ENCODE measurements at places on chromosomes 1 and 21. TPM values are rescaled to one million over a fixed set of nuclear protein-coding genes. Genes with fewer than 3 reads are reported as not detected.

The AGMAT gene
- 2.2 TPM for total RNA-seq

GRCh38 chr1:184433956-184434502, 47.2 kb downstream of the C1orf21 start:
- no peak overlapping the region for H3K4me3 ChIP-seq
- no peaks in the 10 kb centered on the region for H3K4me1 ChIP-seq
- H3K27me3 ChIP-seq, result no peaks in the 10 kb centered on the region

The SMCP gene
- total RNA-seq, result not detected

The SPRR2F gene
- not detected for total RNA-seq

GRCh38 chr1:117826540-117827078, 102.8 kb downstream of the GDAP2 start:
- peak overlapping the region; percentile 90 for H3K27ac ChIP-seq
- no peaks in the 10 kb centered on the region for H3K27me3 ChIP-seq
- no peaks in the 10 kb centered on the region for H3K36me3 ChIP-seq
- H3K4me1 ChIP-seq, result peaks cover 49% of the 10 kb centered on the region
- DNase-seq, result no peak

DNA sequence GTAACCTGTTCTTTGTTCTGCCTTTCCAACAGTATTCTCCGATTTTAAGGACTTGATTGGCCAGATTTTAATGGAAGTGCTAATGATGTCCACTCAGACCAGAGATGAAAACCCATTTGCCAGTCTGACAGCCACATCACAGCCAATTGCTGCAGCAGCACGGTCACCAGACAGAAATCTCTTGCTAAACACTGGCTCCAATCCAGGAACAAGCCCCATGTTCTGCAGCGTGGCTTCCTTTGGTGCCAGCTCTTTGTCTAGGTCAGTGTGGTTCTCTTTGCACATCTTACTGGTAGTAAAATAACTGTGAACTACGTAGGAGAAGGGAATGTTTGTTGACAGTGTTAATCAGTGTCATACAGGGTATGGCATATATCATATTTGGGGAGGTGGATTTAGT, 72.7 kb downstream of the UBE4B start:
- peaks cover 18% of the 10 kb centered on the region for H3K4me1 ChIP-seq
- no peak for DNase-seq
- peaks cover 38% of the 10 kb centered on the region for H3K36me3 ChIP-seq
- no peak overlapping the region for H3K27ac ChIP-seq
- no peaks in the 10 kb centered on the region for H3K27me3 ChIP-seq
- no peak overlapping the region for H3K4me3 ChIP-seq

The RRP15 gene
- 5.9 TPM for total RNA-seq

The TEKT2 gene
- 0.29 TPM for total RNA-seq

GRCh38 chr21:45998276-45998701, 16.7 kb downstream of the COL6A1 start:
- peaks cover 3% of the 10 kb centered on the region for H3K4me1 ChIP-seq
- peaks cover 96% of the 10 kb centered on the region for H3K36me3 ChIP-seq
- H3K4me3 ChIP-seq, result no peak overlapping the region
- H3K27ac ChIP-seq, result peak overlapping the region; percentile 45
- no peaks in the 10 kb centered on the region for H3K27me3 ChIP-seq
- DNase-seq, result peak; percentile 64

DNA sequence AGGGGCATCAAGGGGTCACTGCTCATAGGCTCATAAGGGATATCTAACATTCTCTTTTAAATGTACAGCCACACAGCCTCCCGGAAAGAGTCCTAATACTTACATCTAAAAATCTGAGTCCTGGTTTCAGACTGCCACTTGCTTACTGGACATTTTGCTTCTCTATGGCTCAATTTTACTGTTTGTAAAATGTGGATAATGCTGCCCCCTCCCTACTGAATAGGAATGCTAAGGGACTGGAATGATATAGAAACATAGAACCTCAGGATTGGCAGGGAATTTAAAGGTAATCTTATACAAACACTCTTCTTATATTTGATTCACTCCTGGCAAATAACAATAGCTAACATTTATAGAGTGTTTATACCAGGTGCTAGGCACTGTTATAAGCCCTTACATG, 910 bp upstream of the TNR start:
- DNase-seq, result no peak
- H3K36me3 ChIP-seq, result no peaks in the 10 kb centered on the region
- H3K4me1 ChIP-seq, result no peaks in the 10 kb centered on the region

The PLA2G2C gene
- total RNA-seq, result not detected

- peaks cover 8% of the 10 kb centered on the region for H3K4me1 ChIP-seq
- H3K4me3 ChIP-seq, result no peak overlapping the region
- no peaks in the 10 kb centered on the region for H3K36me3 ChIP-seq
- H3K27ac ChIP-seq, result no peak overlapping the region
Observed at GRCh38 chr1:43305461-43305860, 4.7 kb downstream of the TIE1 start.

DNA sequence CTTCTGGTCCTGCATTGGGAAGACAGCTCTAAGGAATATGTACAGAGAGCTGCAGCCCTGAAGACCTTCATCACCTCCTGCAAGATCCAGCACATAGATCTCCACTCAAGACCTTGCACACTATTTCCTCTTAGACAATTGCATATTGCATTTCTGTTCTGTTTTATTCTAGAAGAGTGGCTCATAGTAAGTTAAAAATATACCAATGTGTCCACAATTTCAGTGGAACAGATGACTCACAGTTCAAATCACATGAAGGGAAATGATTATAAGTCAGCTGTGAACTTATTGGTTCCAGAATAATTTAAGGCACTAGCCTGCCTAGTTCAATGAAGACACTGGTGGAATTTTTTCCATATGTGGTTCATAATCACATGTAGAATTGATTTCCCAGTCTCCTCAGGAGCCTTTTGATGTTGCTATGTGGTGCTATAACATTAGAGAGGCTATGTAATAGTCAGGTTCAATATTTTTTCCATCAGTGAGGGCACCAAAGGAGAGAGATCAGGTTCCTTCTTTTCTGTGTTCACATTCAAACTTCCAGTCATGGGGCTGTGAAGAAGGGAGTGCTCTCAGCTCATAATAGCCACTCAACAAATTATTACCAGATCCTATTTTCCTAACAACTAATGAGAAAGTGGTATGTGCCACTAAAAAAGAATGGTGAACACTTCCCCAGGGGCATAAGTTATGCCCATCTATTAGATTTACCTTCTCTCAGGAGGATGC, 9.8 kb upstream of the AK5 start:
- peaks cover 8% of the 10 kb centered on the region for H3K4me1 ChIP-seq
- peak; percentile 84 for DNase-seq
- H3K27me3 ChIP-seq, result no peaks in the 10 kb centered on the region
- no peak overlapping the region for H3K27ac ChIP-seq
- no peak overlapping the region for H3K4me3 ChIP-seq

DNA sequence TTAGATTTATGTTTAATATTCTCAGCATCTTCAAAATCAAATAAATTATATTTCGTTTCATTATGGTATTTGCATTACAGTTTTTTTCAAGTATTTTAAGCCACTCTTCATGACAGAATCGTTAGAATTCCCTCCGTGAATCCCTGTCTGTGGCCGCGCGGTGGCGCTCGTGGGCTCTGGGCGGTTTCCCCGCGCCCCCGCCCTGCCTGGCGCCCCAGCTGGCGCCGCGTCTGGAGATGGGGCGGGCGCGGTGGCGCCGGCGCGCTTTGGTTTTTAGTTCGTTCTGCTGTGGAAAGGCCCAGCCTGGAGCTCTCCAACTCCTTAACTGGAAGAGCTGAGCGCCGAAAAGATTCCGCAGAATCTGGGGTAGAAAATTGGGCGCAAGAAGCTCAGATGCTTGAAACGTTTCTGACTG, 25.7 kb downstream of the PRMT2 start:
- H3K27me3 ChIP-seq, result no peaks in the 10 kb centered on the region
- no peak overlapping the region for H3K27ac ChIP-seq
- peak; percentile 99 for DNase-seq
- H3K36me3 ChIP-seq, result peaks cover 12% of the 10 kb centered on the region
- peak overlapping the region; percentile 54 for H3K4me3 ChIP-seq
- H3K4me1 ChIP-seq, result peaks cover 3% of the 10 kb centered on the region

- peak overlapping the region; percentile 43 for H3K4me3 ChIP-seq
- peaks cover 71% of the 10 kb centered on the region for H3K4me1 ChIP-seq
- H3K36me3 ChIP-seq, result peaks cover 22% of the 10 kb centered on the region
- peak overlapping the region; percentile 61 for H3K27ac ChIP-seq
- no peak for DNase-seq
Observed at GRCh38 chr21:29305561-29305960, 6.8 kb downstream of the BACH1 start.

GRCh38 chr1:201730611-201731010, 98.3 kb upstream of the IPO9 start:
- no peak overlapping the region for H3K4me3 ChIP-seq
- peak; percentile 18 for DNase-seq
- H3K36me3 ChIP-seq, result peaks cover 7% of the 10 kb centered on the region
- no peaks in the 10 kb centered on the region for H3K27me3 ChIP-seq
- peaks cover 28% of the 10 kb centered on the region for H3K4me1 ChIP-seq

GRCh38 chr1:206794294-206794908, 22.1 kb upstream of the IL10 start:
- DNase-seq, result peak; percentile 8
- H3K4me3 ChIP-seq, result no peak overlapping the region
- peaks cover 23% of the 10 kb centered on the region for H3K4me1 ChIP-seq
- H3K27me3 ChIP-seq, result no peaks in the 10 kb centered on the region

- H3K27me3 ChIP-seq, result no peaks in the 10 kb centered on the region
- DNase-seq, result no peak
- H3K4me1 ChIP-seq, result no peaks in the 10 kb centered on the region
- H3K27ac ChIP-seq, result no peak overlapping the region
- no peaks in the 10 kb centered on the region for H3K36me3 ChIP-seq
Observed at GRCh38 chr1:71223641-71224340, 143.0 kb upstream of the ZRANB2 start.

- H3K27me3 ChIP-seq, result no peaks in the 10 kb centered on the region
- H3K27ac ChIP-seq, result no peak overlapping the region
- H3K4me1 ChIP-seq, result no peaks in the 10 kb centered on the region
Observed at GRCh38 chr21:30271611-30272010, 11.1 kb downstream of the KRTAP24-1 start.

The ZBED6 gene
- total RNA-seq, result 47.0 TPM

The NR5A2 gene
- not detected for total RNA-seq

The ANKRD65 gene
- total RNA-seq, result 1.2 TPM

All from osteoblast (primary cell).